ENCODE measurements at places on chromosomes 4 and X. TPM values are rescaled to one million over a fixed set of nuclear protein-coding genes. Genes with fewer than 3 reads are reported as not detected.

ZNF718 gene
- total RNA-seq, result 7.6 TPM

USP46 gene
- 14.9 TPM for total RNA-seq

SLC2A9 gene
- total RNA-seq, result 33.2 TPM

ARHGAP4 gene
- total RNA-seq, result 2.8 TPM

NPY1R gene
- 0.04 TPM for total RNA-seq

ANKRD50 gene
- 17.3 TPM for total RNA-seq

ANXA5 gene
- total RNA-seq, result 445 TPM

FATE1 gene
- not detected for total RNA-seq

USP27X gene
- 2.9 TPM for total RNA-seq

PCDH18 gene
- 0.28 TPM for total RNA-seq

UCHL1 gene
- 7.5 TPM for total RNA-seq

BTK gene
- 0.07 TPM for total RNA-seq

DCX gene
- total RNA-seq, result not detected

NEUROG2 gene
- not detected for total RNA-seq

GUCY1A1 gene
- not detected for total RNA-seq

MAGED4 gene
- 6.0 TPM for total RNA-seq

GABRQ gene
- 0.04 TPM for total RNA-seq

TRIM2 gene
- total RNA-seq, result 9.9 TPM

SMR3A gene
- total RNA-seq, result not detected

NAP1L2 gene
- 1.6 TPM for total RNA-seq

ADH1C gene
- total RNA-seq, result not detected

FOXR2 gene
- not detected for total RNA-seq
